CD8-positive, alpha-beta memory T cell (primary cell): ENCODE measurements at places on chromosomes 4 and X.

DNA sequence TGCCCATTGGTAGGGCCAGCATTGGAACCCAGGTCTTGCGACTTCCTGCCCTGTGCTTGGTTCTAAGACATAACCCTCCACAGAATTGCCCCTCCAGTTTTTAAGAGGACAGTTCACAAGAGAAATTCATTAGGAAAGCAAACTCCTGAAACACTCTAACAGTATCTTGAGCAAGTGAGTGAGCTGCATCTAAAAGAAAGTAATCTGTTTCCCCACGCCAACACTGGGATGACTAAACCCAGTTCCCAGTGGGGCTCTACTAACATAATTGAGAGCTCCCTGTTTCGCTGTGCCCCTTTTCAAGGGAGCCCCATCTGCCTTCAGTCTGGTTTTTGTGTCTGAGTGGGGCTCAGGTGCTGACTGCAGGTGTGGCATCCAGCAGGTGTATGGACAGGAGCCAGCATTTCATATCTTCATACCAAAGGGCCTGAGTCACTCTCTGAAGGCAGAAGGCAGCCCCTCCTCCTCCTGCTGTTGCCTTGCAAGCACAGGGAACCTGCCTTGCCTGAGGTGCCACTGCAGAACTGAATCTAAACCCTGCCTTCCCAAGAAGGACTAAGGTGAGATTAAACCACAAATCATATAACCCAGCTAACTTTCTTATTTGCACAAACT is 8.0 kb downstream of the AMOT start:
- no peaks in the 10 kb centered on the region for H3K4me1 ChIP-seq
- no peak for DNase-seq
- H3K36me3 ChIP-seq: no peaks in the 10 kb centered on the region
- H3K27me3 ChIP-seq: no peaks in the 10 kb centered on the region

- no peak overlapping the region for H3K27ac ChIP-seq
- DNase-seq: no peak
- no peaks in the 10 kb centered on the region for H3K36me3 ChIP-seq
These were observed 6.9 kb upstream of the HELT start for GRCh38 chr4:185011408-185011807.

DNA sequence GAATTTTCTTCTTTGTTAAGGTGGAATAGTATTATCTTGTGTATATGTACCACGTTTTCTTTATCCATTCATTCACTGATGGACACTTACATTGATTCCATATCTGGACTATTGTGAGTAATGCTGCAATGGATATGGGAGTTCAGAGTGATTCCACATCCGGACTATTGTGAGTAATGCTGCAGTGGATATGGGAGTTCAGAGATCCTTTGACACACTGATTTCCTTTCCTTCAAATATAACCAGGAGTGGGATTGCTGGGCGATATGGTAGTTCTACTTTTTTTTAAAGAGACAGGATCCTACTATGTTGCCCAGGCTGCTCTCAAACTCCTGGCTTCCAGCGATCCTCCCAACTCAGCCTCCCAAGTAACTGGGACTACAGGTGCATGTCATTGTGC is 12.1 kb downstream of the TMEM156 start:
- H3K4me1 ChIP-seq: no peaks in the 10 kb centered on the region
- no peak for DNase-seq
- no peak overlapping the region for H3K4me3 ChIP-seq
- no peaks in the 10 kb centered on the region for H3K36me3 ChIP-seq
- no peaks in the 10 kb centered on the region for H3K27me3 ChIP-seq
- H3K27ac ChIP-seq: no peak overlapping the region

GRCh38 chr4:62018537-62018936 is 818.4 kb downstream of the ADGRL3 start:
- H3K27ac ChIP-seq: no peak overlapping the region
- H3K36me3 ChIP-seq: no peaks in the 10 kb centered on the region
- no peak for DNase-seq
- H3K4me3 ChIP-seq: no peak overlapping the region
- no peaks in the 10 kb centered on the region for H3K4me1 ChIP-seq

GRCh38 chrX:37781081-37781480 is 1.2 kb downstream of the CYBB start:
- no peak overlapping the region for H3K27ac ChIP-seq
- no peak overlapping the region for H3K4me3 ChIP-seq
- no peaks in the 10 kb centered on the region for H3K36me3 ChIP-seq
